Common myeloid progenitor, CD34-positive (primary cell): ENCODE measurements at places on chromosomes 12 and 14.

DNA sequence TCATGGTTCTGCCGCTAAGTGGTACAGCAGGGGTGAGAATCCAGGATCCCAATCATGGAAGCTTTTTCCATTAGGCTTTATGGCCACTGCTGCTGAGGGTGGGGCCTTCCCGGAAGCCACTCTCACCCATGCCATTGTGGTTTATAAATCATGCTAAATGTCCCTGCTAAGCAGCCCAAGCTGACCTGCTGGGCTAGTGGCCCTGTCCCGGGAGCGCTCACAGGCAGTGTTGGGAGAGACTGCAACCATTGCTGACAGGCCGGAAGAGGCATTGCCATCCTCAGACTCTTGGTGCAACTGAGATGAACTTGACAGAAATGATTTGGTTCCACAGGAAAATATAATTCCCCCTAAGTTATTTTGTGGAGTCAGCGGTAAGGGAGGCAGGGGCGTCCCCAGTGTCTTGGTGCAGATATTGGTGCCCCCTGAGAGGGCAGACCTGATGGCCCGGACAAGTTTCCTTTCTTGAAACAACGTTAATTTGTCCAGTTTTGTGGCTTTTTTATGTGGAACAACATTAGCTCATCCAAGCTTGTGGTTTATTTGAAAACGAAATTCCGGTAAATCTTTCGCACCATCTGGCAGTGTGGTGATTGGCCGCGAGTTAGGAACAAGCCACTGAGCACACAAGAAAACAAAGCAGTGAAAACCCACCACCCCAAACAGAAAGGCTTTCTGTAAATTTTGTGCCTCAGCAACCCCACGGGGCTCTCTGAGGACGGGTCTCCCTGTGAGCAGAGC lies 82.3 kb downstream of the SSPN start:
- peak; percentile 94 for DNase-seq
- no peaks in the 10 kb centered on the region for H3K36me3 ChIP-seq
- no peaks in the 10 kb centered on the region for H3K27me3 ChIP-seq

GRCh38 chr12:52537101-52537500 lies 15.8 kb downstream of the KRT71 start:
- no peak for DNase-seq
- no peak overlapping the region for H3K4me3 ChIP-seq
- H3K36me3 ChIP-seq: no peaks in the 10 kb centered on the region
- no peaks in the 10 kb centered on the region for H3K27me3 ChIP-seq
- H3K27ac ChIP-seq: no peak overlapping the region

DNA sequence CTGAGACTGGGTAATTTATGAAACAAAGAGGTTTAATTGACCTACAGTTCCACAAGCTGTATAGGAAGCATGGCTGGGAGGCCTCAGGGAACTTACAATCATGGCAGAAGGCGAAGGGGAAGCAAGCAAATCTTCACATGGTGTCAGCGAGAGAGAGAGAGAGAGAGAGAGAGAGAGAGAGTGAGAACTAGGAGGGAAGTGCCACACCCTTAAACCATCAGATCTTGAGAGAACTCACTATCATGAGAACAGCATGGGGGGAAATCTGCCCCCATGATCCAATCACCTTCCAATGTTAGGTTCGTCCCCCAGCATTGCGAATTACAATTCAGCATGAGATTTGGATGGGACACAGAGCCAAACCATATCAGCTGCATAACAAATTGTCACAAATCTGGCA lies 96.7 kb downstream of the CHST11 start:
- no peak for DNase-seq
- peaks cover 9% of the 10 kb centered on the region for H3K36me3 ChIP-seq
- no peak overlapping the region for H3K4me3 ChIP-seq
- H3K27me3 ChIP-seq: no peaks in the 10 kb centered on the region
- no peaks in the 10 kb centered on the region for H3K4me1 ChIP-seq

DNA sequence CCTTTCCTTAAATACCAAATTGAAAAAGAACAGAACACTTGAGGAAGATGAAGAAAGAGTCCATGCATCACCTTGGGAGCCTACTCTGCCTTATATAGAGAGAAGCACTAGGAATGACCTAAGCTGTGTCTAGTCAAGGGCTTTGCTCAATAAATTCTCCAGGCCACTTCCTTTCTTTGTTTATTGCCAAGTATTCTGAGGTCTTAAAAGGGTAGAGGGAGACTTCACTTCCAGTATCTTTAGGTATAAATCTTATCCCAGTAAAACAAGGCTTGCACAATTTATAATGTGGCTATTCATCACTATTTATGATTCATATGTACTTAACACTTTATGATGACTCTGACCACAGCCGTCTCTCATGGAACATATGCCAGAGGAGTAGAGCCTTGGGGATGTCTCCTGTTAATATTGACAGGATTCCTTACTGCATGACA lies 85.1 kb upstream of the ARHGAP5 start:
- DNase-seq: no peak
- no peak overlapping the region for H3K27ac ChIP-seq
- H3K4me3 ChIP-seq: no peak overlapping the region
- H3K4me1 ChIP-seq: no peaks in the 10 kb centered on the region

- H3K27me3 ChIP-seq: no peaks in the 10 kb centered on the region
- no peak overlapping the region for H3K27ac ChIP-seq
- no peaks in the 10 kb centered on the region for H3K36me3 ChIP-seq
- H3K4me1 ChIP-seq: no peaks in the 10 kb centered on the region
- DNase-seq: no peak
- H3K4me3 ChIP-seq: no peak overlapping the region
These were observed 30.6 kb upstream of the DLGAP5 start for GRCh38 chr14:55221968-55222367.

GRCh38 chr12:23006413-23006812 lies 381.4 kb downstream of the ETNK1 start:
- no peak overlapping the region for H3K4me3 ChIP-seq
- no peaks in the 10 kb centered on the region for H3K27me3 ChIP-seq
- no peaks in the 10 kb centered on the region for H3K36me3 ChIP-seq
- H3K27ac ChIP-seq: no peak overlapping the region
- no peak for DNase-seq

DNA sequence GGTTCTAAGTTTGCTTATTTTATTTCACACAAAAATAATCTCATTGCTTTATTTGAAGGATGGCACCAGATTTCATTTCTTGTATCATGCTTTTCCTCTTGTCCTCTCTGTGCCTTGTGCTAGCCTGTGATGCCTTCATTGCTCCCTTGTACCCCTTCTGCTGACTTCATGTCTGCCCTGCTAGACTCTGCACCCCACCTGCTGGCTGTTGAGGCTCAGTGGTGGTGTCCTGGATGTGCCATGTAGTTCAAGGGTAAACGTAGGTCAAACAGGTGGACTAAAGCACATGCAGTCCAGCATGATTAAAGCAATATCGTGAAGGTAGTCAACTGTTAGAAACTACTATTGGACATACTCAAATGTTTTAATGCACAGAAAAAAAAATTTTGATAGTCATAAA lies 21.6 kb downstream of the MRPS35 start:
- DNase-seq: no peak
- H3K36me3 ChIP-seq: peaks cover 7% of the 10 kb centered on the region

GRCh38 chr14:24960816-24961215 lies 89.1 kb downstream of the STXBP6 start:
- H3K27ac ChIP-seq: no peak overlapping the region
- H3K4me3 ChIP-seq: no peak overlapping the region
- H3K4me1 ChIP-seq: no peaks in the 10 kb centered on the region
- no peaks in the 10 kb centered on the region for H3K27me3 ChIP-seq
- DNase-seq: no peak

DNA sequence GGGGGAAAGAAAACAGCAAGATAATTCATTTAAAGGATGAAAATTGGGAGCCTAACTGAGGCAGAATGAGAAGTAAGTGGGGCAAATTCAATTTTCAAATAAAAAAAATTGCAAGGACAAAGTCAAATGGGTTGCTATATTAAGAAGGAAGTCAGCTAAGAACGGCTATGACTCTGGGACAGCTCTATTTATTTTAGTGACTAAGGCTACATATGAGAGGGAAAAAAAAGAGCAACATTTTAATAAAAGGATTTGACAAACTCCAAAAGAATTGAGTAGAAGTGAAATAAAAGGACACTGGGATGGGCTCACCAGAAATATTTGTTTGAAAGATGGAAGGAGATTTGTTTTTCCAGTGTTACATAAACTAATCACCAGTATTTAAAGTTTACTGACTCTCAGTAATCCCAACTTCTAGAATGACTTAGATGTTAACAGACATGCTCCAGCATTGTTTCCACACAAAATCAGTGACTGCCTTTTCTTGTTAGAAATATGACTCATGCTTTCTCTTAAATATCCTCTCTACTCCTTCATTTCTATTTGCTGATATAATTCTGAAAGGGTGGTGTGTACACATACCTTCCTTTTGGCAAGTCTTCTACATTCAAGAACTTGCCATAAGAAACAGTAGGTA lies 198.5 kb downstream of the SLC25A21 start:
- no peak overlapping the region for H3K27ac ChIP-seq
- no peak overlapping the region for H3K4me3 ChIP-seq

- no peaks in the 10 kb centered on the region for H3K36me3 ChIP-seq
- no peaks in the 10 kb centered on the region for H3K4me1 ChIP-seq
- H3K4me3 ChIP-seq: no peak overlapping the region
- DNase-seq: no peak
- no peaks in the 10 kb centered on the region for H3K27me3 ChIP-seq
These were observed 73.9 kb downstream of the ARMH4 start for GRCh38 chr14:58078068-58078467.

GRCh38 chr12:57127101-57127725 lies 1.1 kb upstream of the LRP1 start:
- H3K36me3 ChIP-seq: no peaks in the 10 kb centered on the region
- peak; percentile 42 for DNase-seq
- no peak overlapping the region for H3K27ac ChIP-seq
- peak overlapping the region; percentile 21 for H3K4me3 ChIP-seq
- no peaks in the 10 kb centered on the region for H3K27me3 ChIP-seq
- H3K4me1 ChIP-seq: no peaks in the 10 kb centered on the region

DNA sequence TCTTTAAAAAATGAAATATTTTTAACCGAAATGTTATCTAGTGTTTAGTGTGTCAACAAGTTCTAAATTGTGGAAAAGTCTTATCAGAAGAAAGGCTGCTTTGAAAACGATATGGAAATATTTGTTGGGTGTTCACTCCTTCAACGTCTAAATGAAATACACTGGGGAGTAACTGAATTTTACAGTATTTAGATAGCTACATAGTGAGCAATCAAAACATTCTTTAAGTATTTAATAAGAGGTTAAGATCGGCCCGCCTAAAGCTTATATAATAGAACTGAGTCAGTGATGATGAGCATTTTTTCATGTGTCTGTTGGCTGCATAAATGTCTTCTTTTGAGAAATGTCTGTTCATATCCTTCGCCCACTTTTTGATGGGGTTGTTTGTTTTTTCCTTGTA lies 228.3 kb downstream of the RAD51B start:
- no peak overlapping the region for H3K27ac ChIP-seq
- H3K36me3 ChIP-seq: no peaks in the 10 kb centered on the region
- H3K4me3 ChIP-seq: no peak overlapping the region
- H3K27me3 ChIP-seq: no peaks in the 10 kb centered on the region

DNA sequence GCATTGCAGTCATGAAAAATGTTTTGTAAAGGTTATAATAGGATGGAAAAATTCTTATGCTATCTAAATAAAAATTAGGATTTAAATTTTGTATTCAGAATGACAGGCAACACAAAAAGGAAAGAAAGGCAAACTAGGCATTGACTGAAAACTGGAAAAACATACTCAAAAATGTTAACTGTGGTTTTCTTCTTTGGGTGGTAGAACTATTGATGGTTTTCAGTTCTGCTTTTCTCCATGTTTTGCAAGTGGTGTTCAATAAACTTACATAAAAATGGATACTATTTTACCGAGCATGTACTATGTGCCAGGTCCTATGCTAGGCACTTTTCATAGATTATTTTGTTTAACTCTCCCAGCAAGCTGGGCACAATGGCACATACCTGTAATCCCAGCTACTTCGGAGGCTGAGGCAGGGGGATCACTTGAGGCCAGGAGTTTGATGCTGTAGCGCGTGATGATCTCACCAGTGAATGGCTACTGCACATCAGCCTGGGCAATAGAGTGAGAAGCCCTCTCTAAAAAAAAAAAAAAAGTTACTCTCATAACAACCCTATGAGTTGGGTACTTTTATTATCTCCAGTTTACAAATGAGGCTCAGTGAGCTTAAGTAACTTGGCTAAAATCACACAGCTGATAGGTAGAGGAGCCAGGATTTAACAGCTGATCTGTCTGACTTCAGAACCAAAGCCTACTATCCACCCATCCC lies 26.3 kb upstream of the TCP11L2 start:
- H3K36me3 ChIP-seq: no peaks in the 10 kb centered on the region
- H3K4me1 ChIP-seq: no peaks in the 10 kb centered on the region
- no peaks in the 10 kb centered on the region for H3K27me3 ChIP-seq
- H3K4me3 ChIP-seq: no peak overlapping the region
- DNase-seq: no peak

GRCh38 chr14:57732463-57733285 lies 133.2 kb downstream of the SLC35F4 start:
- no peaks in the 10 kb centered on the region for H3K36me3 ChIP-seq
- no peaks in the 10 kb centered on the region for H3K4me1 ChIP-seq
- H3K4me3 ChIP-seq: no peak overlapping the region
- no peak for DNase-seq
- H3K27me3 ChIP-seq: no peaks in the 10 kb centered on the region

GRCh38 chr14:103881268-103882201 lies 34.2 kb upstream of the PPP1R13B start:
- no peak overlapping the region for H3K27ac ChIP-seq
- H3K36me3 ChIP-seq: no peaks in the 10 kb centered on the region
- no peak overlapping the region for H3K4me3 ChIP-seq
- no peak for DNase-seq
- H3K27me3 ChIP-seq: peaks cover 19% of the 10 kb centered on the region
- H3K4me1 ChIP-seq: peaks cover 25% of the 10 kb centered on the region

DNA sequence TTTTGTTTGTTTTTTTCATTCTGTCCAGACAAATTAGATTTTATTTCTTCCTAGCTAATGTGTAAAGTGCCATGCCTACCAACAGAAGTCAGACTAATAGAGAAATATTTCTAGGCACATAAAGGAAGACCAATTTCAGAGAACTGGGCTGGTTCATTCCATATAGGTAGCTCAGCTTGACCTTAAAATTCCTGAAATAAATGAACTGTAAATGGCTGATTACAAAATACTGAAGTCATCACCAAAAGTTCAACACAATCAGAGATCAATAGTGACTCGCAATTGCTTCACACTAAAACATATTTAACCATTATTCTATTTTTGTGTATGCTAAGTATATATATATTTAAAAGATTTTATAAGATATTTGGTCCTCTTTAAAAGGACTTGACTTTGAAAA lies 34.2 kb downstream of the PTPRB start:
- H3K4me1 ChIP-seq: no peaks in the 10 kb centered on the region
- no peak for DNase-seq
- H3K4me3 ChIP-seq: no peak overlapping the region
- H3K36me3 ChIP-seq: no peaks in the 10 kb centered on the region
- H3K27ac ChIP-seq: no peak overlapping the region

GRCh38 chr12:27220055-27220987 lies 23.8 kb upstream of the STK38L start:
- H3K36me3 ChIP-seq: no peaks in the 10 kb centered on the region
- H3K27me3 ChIP-seq: no peaks in the 10 kb centered on the region
- no peak for DNase-seq
- no peak overlapping the region for H3K4me3 ChIP-seq
